BJ (cell line): ENCODE measurements at places on chromosomes 16 and 17.

DNA sequence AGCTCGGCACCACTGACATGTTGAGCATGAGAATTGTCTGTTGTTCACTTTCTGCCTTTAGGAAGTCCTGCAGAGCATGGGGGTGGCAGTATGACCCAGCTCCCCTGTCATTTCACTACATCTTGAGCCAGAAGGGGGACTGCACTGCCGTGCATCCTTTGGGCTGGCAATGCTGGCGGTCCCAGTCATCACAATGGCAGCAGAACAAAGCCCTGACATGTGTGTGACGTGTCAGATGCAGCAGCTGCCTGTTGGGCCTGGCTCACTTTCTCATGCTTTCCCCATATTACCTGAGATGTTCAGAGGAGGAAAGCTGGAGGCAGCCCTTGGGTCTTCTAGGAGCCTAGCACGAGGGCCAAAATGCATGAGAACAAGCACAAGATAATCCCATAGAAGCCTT, 6.3 kb upstream of the ABAT start:
- DNase-seq = no peak

DNA sequence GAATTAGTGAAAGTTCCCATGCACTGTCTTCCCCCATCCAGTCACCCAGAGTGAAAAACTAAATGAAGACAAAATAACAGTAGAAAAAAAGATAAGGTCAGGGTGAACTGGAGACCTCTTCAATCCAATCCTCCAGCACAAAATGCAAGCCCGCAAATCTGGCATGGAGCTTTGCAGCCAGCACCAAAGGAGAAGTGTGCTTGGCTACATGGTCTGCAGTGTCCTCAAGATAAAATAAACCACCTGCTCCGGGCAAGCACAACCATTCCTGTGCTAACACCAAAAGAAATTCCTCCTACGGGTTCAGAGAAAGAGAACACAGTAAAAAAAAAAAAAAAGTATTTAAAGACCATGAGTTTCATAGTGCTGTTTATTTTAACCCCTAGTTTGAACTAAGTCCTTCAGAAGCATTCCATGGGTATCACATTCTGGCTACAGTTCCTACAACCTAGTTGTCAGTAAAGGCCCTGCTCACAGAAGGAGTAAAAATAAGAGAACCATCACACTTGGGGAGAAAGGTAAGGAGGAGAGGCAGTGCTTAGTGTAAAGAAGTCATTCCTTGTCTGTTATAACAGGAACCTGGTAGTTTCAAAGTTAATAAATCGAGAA, 109.1 kb downstream of the GAS7 start:
- DNase-seq = no peak

DNA sequence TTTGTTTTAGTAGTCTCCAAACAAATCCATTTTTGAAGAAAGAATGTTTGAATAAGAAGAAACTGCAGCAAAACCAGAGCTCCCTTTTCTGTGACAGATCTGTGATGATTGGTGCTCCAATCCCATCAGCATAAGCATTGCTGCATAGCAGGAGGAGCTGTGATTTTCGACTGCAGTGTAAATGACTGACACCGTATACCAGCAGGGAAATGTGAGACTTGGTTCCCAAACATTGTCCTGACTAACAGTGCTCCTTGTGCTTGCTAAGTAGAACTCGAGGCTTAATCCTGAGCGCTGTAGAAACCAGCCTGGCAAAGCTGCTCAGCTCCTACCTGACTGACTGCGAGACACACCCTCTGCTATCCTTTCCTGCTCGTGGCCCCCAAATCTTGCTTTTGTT, 57.2 kb downstream of the NUP93 start:
- DNase-seq = no peak

- no peak for DNase-seq
These were observed 85.5 kb upstream of the DOC2B start for GRCh38 chr17:266701-267667.

DNA sequence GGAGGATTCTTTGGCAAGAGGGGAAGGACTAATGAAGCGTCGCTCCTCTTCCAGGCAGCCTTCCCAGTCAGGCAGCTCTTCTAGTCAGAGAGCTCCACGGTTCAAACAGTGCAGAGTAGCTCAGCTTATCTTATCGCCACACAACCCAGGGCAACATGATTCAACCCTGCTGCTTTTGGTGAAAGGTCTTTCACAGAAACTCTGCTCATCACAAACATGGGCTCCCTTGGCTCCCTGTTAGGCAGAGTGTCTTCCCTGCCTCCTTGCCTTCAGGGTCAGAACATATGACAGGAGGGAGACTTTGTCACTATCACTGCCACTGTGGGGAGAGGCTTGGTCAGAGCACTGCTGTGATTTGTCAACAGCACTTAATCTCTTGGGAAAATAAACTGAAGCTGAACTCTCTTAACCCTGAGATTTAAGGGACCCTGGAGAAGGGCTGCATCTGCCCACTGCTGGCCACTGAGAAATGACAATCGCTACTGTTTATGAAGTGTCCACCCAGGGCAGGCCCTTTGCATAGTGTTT, 6.9 kb upstream of the SLC13A2 start:
- no peak for DNase-seq

GRCh38 chr16:50756473-50756872, 14.6 kb downstream of the CYLD start:
- no peak for DNase-seq

DNA sequence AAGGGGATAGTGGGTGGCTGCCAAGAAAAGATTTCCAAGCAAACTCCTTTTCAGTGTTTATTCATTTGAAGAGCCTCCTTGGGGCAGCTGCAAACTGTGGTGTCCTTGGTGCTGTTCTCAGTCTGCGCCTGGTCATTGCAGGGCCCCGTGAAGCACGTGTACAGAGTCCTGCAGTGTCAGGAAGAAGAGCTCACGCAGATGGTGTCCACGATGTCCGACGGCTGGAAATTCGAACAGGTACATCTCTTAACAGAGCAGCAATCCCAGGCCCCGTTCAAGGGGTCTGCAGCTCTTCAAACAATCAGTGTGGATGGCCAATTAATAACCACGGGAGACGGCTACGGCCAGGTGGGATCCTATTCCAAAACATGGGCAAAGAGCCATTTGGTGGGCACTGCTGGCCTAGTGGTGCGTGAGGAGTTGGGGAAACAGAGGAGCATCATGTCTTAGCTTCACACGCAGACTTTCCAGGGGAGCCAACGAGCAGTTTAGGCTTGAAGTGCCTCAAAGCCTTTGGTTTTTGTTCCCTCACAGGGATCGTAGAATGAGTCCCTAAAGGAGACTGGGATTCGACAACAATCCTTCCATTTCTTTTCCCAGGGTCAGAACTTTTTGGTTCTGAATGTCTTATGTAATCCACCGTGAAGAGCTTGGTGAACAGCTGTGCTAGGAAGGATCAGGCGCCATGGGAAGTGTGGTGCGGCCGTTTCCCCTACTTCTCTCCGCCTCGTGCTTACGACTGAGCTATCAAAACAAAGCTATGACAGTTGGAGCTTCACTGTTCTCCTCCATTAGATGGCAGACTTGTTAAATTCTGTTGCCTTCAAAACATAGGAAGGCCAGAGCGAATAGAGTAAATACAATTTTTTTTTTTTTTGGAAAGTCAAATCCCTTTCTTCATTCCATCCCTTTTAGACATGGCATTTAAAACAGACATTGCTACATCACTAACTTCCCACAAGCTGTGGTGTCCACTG, 12.6 kb downstream of the KCTD2 start:
- peak; percentile 65 for DNase-seq

- DNase-seq = no peak
These were observed 32.1 kb downstream of the TANC2 start for GRCh38 chr17:62998166-62998565.

- no peak for DNase-seq
These were observed 20.6 kb downstream of the CREBBP start for GRCh38 chr16:3859889-3860288.

DNA sequence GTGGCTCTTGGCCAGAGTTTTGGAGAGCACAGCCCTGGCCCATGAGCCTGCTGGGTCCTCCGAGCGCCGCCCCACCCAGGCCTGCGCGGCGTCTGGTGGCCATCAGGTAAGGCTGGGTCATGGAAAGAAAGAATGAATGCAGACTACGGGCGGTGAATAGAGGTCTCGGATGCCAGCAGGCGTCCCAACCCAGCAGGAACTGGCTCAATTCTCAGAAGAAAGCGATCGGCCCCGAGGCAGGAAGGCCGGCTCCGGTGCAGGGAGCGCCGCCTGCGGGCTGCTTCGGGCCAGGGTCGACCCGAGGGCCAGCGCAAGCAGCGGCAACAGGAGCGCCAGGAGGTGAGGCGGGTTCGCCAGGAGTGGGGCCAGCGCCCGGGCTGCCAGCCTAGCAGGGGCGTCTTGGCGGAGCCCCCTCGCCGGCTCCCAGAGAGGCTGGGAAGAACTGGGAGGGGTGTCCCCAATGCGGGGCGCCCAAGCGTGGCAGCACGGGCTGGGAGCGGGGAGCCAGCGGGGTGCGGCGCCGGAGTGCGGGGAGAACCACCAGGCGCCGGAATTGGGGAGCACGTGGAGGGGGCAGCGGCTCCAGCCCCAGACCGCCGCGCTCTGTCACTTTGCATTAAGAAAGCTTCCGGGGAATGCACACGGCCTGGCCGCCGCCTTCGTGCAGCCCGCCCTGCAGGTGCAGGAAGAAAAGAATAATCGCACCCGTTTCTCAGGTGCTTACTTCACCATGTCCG, 7.1 kb upstream of the TMC5 start:
- no peak for DNase-seq

DNA sequence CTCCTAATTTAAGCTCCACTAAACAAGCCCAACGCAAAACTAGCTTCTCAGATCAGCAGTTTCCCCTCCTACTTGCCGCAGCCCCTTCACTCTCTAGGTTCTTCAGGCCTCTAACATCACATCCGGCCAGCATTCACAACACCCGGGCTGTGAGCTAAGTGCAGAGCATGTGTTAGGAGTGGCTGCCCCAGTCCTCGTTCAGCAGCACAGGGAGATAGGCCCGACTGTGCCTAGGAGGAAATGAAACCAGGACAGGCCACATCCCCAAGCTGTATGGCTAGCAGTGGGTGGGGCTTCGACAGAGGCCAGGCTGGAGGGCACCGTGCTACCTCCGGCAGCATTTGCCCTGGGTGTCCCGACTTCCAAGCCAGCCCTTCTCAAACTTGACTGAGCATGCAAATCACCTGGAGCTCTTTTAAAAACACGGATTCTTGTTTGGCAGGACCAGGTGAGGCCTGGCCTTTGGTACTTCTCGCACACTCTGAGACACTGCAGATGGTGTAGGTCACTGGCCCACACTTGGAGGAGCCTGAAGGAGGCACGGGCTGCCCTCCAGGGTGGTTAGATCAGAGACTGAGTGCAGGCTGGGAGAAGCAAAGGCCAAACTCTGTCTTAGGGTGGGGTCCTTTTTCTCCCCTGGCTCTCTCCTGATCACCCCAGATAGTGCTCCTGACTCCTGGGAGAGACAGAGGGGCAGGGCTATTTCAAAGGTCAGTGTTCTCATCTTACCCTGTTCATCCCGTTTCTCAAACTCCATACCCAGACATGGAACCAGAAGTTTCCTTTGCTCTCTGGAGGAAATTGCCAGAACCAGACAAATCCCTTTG, 202.0 kb downstream of the C16orf78 start:
- DNase-seq = no peak

DNA sequence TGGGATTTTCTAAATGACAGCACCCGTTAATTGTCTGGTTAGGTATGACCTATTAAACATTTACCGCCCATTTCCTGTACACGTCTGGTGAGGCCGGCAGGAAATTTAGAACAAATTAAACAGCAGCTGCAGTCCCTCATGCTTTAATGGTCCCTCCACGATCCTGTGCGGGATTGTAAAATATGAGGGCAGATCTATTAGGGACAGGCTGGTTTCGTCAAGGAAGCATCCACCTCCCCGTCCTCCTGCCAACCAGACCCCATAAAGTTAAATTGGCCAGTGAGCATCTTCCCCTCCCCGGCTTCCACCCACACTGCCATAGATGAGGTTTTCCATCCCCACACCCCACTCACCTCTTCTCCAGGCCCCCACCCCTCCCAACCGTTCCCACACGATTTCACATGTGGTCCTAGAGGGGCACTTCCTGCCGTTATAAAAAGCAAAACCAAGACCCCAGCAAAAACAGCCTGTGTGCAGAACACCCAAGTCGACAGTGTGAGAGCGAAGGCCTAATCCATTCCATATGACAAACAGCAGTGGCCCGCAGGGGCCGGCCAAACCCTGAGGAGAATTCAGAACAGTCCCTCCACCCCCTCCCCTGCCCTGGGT, 331.9 kb downstream of the FOXL1 start:
- no peak for DNase-seq

GRCh38 chr16:1071561-1072225, 854 bp upstream of the SSTR5 start:
- DNase-seq = no peak

DNA sequence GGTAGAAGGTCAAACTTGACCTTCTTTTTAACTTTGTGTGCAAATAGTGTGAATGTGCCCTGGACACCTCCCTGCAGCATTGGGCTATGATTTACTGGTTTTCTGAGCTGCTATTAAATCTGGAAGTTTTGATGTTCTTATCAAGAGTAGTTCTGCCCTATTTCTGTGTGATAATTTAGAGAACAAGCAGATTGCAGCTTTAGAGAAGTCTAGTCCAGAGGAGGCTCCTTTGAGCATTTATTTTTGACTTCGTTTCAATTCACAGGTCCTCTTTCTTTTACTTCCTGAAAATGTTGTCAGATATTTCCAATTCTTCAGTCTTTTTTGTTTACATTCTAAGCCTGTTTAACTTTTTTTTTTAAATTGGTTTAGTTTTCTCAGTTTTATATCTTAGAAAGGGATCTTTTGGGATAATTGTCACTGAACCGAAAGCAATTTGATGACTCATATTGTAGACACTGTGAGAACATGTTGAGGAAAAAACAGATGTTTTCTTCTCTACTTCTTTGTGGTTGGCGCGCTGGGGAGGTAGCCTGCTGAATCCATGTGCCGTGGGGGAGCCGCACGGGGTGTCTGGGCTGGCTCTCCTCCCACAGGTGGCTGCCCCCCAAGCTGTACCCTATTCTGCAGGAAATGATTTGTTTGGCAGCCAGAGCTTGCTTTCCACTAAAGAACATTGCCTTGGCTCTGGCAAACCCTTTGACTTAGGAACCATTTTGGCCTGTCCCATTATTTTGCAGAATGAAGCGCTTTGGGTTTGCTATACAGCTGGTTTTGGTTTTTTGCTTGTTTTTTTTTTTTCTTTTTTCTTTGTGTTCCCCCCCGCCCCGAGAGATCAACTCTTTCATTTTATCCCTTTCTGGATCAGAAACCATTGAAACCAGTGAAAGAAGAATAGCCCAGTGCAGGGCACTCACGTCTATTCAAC, 53.4 kb downstream of the MFSD11 start:
- DNase-seq = peak; percentile 64

GRCh38 chr16:29820730-29821642, 724 bp downstream of the MVP start:
- no peak for DNase-seq

- DNase-seq = no peak
These were observed 33.6 kb downstream of the FTO start for GRCh38 chr16:53737552-53737951.

- DNase-seq = no peak
These were observed 96.1 kb upstream of the CDH5 start for GRCh38 chr16:66270333-66270927.
